Brain pericyte (primary cell): ENCODE measurements at places on chromosomes 5 and 9.

GRCh38 chr9:13444245-13445102 is 165.0 kb upstream of the MPDZ start:
- no peak for DNase-seq

- no peak for DNase-seq
These were observed 5.5 kb upstream of the DNAJB5 start for GRCh38 chr9:34984049-34984448.

- no peak for DNase-seq
These were observed 587 bp downstream of the OR2Y1 start for GRCh38 chr5:180739271-180739670.

GRCh38 chr5:72280581-72281069 is 39.4 kb downstream of the MRPS27 start:
- no peak for DNase-seq

GRCh38 chr9:75054368-75055001 is 26.4 kb upstream of the CARNMT1 start:
- no peak for DNase-seq

DNA sequence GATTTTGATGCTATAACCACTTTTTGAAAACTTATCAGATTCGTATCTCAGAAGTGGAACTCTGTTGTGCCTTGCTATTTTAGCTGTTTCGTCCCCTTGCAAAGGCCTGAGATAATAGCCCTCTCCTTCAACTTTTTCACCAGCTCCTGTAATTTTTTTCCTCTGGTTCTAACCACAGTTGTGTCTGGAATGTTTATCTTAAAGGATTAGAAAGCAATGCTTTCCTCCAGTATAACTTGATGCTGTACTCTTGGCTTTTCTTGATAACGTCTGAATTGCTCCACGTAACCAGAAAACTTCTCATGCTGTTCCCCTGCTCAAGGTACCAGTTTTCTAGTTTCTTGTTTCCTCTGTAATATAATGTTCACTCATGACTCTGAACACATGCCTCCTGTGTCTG is 209.4 kb downstream of the DTWD2 start:
- DNase-seq: no peak

GRCh38 chr5:39466846-39467245 is 42.1 kb upstream of the DAB2 start:
- no peak for DNase-seq

DNA sequence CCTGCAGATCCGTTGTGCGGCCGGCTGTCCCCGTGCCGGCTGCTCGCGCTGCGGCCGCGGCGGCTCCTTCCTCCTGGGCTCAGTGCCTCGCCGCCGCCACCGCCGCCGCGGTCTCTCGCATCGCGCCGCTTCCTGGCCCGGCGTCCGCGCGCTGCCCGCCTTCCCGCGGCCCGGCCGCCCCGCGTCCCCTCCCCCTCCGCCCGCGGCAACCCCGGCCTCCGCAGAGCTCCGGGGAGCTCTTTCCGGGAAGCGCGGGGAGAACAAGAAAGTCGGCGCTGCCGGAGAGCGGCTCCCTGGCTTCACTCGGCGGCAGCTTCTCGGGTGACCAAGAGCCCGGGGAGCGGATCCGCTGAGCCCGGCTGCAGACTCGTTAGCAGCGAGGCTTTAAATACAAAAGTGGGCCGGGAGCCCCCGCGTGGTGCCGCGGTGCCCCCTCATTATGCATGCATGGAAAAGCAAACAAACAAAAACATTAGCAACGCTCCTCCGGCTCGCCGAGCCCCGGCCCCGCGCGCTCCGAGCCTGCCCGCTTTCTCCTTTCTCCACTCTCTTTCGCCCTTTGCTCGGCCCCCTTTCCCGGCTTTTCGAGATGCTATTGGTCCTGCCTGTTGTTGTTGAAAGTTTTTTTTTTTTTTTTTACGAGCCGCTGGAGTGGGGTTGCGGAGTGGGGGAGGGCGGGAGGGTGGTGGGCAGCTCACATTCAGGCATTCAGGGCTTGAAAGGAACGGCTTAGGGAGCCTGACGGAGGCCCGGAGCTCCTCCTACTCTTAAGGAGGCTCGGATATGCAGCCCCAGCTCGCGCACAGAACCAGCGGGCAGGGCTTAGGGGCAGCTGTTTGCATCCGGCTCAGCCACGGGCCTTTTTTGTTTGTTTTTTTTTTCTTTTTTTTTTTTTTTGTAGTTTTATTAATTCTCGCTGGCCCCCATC is at the start of gene GAS1:
TSS of gene GAS1 (minus strand) at position 361 of the 928 bp plus-strand sequence. CDS start 727 bp downstream, outside the sequence.
- peak; percentile 71 for DNase-seq

- DNase-seq: no peak
These were observed 339.2 kb upstream of the CDH9 start for GRCh38 chr5:27377626-27378025.

DNA sequence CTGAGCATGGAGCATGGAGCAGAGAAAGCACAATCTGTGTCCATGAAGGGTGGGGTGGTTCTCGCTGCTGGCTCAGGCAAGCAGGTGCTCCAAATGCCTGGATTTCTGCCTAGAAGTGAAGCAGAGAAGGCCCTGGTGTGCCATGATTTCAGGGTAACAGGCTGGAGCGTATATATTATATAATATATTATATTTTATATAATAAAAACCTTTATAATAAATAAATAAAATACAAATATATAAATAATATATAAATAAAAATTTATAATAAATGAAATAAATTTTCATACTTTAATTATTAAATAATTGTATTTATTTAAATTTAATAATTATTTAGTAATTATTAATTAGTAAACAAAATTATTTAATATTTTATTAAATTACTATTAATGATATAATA is 707.4 kb upstream of the COX7C start:
- DNase-seq: no peak

DNA sequence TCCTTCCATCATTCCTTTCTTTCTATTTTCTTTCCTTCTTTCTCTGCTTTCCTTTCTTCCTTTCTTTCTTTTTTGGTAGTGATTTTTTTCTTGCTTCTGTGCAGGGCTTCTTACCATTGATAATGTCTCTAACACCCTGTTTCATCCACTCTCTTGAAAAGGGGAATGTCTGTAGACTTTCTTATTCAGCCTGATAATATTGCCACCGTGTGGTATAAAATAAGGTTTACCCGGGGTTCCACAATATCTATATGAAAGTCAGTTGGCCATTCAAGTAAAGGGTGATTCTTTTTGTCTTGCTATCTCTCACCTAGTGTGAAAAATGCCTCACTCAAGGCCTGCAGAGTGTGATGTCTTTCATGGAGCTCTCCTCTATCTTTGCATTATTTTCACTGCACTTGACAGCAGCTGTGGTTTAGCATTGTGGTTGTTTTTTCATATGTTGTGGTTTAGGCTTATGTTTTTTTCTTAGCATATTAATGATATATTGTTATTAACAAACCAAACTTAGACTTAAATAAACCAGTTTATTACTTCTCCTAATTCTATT is 153.9 kb downstream of the CSNK1G3 start:
- no peak for DNase-seq

DNA sequence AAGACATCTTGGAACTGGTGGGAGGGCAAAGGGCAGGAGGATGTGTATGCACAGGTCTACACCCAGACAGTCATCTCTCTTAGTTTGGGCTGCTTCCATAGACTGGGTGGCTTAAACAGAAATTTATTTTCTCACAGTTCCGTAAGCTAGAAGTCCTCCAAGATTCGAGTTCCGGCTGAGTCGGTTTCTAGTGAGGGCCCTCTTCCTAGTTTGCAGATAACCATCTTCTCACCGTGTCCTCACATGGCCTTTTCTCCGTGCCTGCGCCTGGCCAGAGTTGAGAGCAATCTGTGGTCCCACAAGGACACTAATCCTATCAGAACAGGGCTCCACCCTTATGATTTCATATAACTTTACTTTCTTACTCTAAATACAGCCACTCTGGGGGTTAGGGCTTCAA is 4.1 kb downstream of the SMIM32 start:
- no peak for DNase-seq
